Retina (tissue), 1 donor: ENCODE measurements at places on chromosomes 2 and 18.

DNA sequence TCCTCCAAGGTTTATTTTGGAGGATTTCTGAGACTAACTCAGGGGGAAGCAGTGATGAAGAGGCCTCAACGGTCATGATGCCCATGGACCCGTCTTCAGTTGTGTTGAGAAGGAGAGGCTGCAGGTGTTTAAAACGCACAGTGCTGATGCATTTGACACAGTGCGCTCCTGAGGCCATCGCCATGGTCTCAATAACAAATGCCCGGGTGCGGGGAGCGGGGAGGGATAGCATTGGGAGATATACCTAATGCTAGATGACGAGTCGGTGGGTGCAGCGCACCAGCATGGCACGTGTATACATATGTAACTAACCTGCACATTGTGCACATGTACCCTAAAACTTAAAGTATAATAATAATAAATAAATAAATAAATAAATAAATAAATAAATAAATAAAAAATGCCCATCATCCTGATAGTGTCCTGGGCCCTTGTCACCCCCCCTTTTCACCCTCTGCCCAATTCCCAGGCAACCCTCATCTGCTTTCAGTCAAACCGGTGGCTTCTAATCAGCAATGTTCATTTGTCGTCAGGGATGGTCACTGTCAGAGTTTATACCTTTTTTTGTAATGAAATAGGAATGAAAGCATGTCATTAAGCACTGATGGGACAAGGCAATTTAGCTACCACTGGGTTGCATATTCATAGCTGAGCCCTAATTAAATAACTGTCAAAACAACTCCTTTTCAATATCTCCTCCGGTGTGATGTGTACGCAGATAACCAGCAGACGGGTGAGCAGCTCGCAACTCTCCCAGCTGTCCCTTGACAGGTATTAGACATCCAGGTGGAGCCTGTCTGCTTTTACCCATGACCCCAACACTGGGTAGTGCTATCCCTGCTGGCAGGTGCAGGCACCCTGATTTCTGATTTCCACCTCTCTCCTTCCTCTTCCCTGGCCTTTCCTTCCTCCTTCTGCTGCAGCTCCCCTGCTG lies 95.9 kb downstream of the KCNF1 start:
- peak; percentile 31 for DNase-seq

DNA sequence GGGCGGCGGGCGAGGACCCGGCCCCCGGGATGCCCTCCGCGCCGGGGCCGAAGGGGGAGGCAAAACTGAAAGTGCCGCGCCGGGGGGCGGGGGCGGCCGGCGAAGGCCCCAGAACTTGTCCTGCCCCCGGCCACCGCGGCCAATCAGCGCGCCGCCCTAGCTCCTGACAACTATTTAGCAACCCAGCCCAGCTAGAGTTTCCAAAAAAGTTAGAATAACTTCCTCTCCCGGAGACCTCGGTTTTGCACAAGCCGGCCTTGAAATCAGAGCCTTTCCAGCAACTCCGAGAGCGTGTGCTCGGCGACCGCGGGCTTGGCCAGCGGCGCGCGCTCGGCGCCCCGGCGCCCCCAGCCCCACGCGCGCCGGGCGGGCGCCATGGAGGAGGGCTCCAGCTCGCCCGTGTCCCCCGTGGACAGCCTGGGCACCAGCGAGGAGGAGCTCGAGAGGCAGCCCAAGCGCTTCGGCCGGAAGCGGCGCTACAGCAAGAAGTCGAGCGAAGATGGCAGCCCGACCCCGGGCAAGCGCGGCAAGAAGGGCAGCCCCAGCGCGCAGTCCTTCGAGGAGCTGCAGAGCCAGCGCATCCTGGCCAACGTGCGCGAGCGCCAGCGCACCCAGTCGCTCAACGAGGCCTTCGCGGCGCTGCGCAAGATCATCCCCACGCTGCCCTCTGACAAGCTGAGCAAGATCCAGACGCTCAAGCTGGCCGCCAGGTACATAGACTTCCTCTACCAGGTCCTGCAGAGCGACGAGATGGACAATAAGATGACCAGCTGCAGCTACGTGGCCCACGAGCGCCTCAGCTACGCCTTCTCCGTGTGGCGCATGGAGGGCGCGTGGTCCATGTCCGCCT lies at the start of gene TWIST2:
TWIST2 (plus strand) TSS at position 245 of the 850 bp plus-strand sequence; CDS start at position 376, 131 bp downstream.
- DNase-seq = peak; percentile 74

DNA sequence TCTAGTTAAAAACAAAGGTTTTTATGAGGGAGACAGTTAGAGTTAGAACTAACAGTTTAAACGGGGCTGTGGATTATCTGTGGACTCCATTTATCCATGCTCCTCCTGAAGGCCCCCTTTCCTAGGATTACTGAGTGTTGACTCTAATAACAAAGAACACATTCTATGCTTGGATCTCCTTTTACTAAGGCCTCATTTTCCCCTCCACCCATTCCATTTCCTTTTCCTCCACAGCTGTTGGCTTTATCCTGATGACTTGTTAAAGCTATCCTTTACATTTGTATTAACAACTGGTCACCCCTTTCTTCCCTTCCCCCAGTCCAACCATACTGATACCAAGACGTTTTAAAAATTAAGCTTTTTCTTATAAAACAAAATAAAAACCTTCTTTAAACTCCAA lies 220.6 kb downstream of the SRBD1 start:
- DNase-seq = no peak

DNA sequence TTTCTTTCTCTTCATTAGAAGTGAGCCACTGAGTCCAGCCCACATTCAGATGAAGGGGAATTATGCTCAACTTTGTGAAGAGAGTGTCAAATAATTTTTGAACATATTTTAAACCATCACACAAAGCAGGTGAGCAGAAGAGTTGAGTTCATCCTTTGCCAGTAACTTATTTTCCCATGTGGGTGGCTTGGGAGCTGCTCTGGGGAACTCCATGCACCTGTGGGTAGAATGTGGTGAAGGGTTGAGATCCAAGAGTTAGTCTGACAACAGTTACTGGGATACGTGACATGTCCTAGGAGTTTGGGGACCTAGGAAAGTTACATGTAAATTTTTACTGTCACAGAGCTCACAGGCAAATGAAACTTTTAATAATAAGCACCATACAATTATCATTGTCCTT lies 21.6 kb downstream of the MAPK4 start:
- DNase-seq = no peak

DNA sequence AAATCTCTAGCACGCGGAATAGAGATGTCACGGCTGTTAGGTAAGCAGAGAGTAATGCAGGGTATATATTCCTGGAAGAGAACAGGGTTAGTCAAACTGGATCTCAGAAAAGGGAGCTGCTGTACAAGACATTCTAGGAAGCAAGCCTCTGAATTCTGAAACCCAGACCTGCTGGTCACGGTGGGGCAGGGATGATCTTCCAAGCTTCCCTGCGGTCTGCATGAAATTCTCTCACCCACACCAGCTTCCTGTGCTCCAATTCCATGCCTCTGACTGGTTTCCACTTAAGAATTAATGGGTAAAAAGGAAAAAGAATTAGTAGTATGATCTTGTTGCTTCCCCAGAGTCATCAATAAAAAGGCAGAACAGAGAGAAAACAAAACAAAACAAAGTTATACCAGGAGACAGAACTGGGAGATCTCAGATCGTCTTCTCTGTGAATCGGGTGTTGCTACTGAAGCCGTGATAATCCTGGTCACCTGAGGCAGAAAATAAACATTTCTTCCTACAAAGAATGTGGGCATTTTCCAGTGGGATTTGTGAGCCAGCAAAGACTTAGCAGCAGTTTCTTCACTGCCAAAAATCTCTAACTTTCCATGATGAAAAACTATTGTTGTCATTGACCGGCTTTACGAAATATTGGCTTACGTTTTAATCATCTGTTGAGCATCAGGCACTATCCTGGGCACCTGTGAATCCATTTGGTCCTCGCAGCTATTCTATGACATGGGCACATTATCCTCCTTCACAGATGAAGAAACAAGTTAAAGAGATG lies 5.3 kb upstream of the CYP27C1 start:
- no peak for DNase-seq

GRCh38 chr2:23250371-23250770 lies 134.6 kb upstream of the KLHL29 start:
- no peak for DNase-seq

- DNase-seq = no peak
Observed at GRCh38 chr2:135124924-135125886, 73.1 kb downstream of the RAB3GAP1 start.

DNA sequence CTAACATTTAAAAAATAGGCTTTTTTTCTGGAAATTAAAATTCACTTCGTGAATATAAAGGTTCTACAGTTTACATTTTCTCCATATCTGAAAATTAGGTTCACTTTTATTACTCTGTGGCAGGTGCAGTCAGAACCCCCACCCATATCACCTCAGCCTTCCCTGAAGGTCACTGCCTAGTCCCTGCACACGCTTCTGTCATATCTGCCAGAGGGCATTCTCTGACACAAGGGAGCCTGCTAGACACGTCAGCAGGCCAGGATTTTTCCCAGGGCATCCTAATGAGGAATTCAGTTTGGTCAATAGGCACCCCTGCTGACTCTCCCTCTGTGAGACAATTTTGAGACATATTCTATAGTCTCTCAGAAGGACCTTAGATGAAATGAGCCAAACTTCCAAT lies 475.7 kb upstream of the PKDCC start:
- DNase-seq = no peak

DNA sequence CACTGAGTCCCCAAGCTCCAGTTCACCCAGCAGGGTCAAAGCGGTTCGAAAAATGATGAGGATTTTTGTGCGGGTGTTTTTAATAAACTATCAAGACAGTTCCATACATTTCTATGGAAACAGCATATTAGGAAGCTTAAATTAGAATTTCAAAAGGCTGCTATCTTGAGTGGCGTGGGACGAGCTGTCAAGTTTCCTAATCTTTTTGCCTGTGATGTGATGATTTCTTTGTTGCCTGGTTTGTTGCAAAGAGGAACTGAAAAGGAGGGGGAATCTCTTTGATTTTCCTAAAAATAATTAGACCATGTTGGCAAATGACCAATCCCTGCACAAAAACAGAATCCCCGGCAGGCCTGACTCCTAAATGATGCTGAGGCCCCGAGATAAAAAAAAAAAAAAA lies 66.1 kb upstream of the ATG16L1 start:
- DNase-seq = peak; percentile 63

DNA sequence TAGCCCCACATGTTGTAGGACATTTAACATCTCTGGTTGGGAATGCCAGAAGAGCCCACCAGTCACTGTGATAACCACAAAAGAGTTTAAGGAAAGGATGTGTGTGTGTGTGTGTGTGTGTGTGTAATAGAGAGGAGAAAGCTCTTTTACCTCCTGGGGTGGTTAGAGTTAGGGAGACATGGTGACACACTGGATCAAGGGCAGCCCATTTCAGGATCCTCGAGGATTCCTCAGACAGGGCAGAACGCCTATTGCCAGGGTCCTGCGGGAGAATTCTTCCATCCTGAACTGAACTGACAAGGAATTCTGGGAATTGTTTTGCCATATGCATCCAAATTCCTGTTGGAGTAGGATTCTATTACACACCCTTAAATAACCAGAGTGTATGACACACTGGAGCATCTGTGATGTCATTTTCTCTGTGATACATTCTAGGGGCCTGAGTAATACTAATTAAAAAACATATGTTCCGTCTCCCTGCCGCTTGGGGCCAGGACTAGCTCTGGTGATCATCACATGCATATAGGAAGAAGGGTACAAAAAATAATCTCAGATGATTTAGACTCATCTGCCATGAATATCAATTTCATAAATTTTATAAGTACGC lies 156.4 kb upstream of the MMADHC start:
- DNase-seq = no peak

DNA sequence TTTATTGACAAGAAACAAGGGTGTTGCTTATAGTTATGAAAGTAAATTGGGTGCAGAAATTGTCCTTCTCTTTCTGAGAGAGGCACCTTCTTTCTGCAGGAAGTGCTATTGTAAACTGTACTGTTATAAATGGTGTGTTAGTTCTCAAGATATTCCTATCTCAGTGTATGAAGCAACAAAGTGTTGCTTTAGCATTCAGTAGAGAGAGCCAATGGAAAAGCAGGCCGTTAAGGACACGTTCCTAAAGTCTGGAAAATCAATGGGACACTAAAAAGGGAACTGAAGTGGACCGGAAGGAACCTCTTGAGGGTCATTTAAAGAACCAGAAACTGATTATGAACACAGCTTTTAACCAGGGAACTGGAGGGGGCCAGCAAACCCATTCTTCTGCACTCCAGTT lies 510.0 kb upstream of the ZEB2 start:
- peak; percentile 34 for DNase-seq

- DNase-seq = no peak
Observed at GRCh38 chr2:113996671-113997594, 107.0 kb downstream of the ACTR3 start.

GRCh38 chr2:201345625-201346213 lies 11.4 kb downstream of the FLACC1 start:
- DNase-seq = no peak

DNA sequence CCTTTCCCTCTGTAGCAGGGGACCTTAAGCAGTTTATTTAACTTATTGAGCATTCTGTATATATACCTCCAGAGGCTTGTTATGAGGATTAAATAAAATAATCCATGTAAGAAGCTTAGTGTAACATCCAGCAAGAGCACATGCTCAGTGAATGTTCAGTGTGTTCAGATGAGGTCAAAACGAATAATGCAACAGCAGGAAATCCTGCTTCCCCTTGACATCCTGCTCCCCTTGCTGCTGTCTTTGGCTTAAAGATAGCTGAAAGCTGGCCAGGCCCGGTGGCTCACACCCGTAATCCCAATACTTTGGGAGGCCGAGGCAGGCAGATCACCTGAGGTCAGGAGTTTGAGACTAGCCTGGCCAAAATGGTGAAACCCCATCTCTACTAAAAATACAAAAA lies 68.7 kb downstream of the COL4A4 start:
- no peak for DNase-seq

DNA sequence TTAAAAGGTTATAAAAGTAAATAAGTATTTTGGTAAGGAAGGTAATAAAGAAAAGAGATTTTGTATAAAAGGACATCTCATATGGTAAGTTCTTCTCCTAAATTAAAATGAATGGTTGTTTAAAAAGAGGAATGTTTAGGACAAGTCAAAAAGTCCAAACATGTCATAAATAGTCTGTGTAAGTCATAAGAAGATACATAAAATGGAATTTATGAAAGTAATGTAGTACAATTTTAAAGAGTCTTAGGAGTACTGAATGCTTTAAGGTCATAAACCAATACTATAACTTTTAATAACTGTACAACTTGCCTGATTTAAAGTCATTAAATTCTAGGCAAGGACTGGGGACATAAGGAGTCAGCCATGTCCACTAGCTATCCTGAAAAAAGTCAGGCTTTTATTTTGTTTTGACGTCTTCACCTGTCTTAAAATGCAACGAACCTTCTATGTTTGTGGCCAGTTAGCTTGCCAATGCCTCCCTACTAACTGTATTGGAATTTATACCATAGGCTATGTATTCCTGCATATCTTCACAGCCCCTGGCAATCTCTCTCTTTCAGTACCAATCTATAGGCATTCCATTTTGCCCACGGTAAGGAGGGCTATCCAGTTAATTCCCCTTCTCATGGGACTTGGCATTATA lies 312.3 kb upstream of the LRRTM4 start:
- no peak for DNase-seq
